ENCODE measurements at places on chromosomes 3 and 15.

- peak; percentile 72 for DNase-seq
Measured at GRCh38 chr15:39511916-39512260, 69.0 kb upstream of the THBS1 start.

DNA sequence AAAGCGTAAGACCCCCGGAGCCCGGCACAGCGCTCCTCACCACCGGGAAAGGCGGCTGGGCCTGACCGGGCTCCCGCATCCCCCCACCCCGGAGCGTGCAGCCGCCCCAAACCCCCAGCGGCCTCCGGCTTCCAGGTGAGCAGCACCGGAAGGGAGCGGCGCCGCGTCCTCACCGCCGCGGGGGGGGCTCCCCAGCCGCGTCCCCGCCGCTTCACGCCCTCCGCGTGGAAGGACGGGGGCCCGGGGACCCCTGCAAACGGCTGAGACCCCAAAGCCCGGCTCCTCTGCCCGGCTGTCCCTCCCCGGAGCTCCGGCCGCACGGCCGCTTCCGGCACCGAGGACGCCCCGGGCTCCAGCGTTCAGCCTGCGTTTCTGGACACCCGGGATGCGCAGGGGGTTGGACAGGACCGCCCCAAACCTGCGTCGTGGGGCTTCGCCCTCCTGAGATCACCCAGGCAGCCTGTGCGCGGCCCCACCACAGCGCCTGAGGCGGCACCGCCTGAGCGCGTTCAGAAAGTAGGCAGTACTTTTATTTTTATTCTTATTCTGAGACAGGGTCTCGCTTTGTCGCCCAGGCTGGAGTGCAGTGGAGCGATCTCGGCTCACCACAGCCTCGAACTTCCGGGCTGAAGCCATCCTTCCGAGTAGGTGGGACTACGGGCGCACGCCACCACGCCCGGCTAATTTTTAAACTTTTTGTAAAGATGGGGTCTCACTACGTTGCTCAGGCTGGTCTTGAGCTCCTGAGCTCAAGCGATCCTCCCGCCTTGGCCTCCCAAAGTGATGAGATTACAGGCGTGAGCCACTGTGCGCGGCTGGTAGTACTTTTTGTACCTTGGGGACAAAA is 51.6 kb upstream of the BLM start:
- DNase-seq = no peak

DNA sequence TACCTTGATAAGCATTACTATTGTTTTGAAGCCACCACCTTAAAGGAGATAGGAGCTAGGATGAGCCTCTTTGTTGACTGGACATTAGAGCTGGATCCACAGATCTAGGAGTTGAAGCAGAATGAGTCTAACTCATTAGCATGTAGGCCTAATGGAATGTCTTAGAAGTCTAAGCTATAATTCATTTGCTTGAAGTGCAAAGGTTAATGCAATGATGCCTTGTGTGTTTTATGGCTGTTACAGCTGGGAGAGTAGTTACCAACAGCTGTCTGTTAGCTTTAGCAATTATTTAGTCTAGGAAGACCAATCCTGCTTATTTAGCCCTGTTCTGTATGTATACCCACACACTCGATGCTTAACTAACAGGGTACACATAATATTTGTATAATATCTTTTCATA is 419.3 kb downstream of the TUSC7 start:
- no peak for DNase-seq

DNA sequence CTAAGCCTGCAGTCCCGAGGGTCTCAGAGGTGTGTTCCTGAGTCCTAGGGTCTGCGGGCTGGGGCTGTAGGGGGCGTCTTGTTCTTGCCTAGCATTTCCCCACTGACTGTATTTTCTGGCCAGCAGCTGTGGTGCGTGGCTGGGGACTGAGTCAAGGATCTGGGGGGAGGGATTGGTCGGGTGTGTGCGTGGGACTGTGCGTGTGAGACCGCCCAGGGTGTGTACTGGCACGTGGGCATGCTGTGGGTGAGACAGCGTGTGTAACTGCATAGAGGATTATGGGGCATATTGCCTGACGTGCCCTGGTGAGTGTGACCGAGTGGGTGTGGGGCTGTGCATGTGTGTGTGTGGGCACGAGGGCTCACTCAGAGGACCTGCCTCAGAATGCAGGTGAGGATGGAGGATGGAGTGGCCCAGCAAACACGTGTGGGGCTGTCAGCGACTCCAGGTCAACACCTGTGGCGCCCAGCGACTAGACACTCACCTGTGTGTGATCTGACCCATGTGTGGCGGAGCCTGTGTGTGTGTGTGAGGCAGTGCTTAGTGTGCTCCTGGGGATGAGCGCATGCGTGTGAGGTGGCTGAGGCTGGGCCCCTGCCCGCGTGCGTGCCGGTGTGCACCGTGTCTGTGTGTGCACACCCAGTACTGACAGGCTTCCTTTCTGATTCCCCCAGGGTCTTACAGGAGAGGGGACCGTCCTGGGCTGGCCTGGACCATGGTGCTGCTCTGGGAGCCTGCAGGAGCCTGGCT is 20.9 kb downstream of the FBLN2 start:
- no peak for DNase-seq

- DNase-seq = no peak
Measured at GRCh38 chr3:181358562-181358961, 353.2 kb upstream of the SOX2 start.

DNA sequence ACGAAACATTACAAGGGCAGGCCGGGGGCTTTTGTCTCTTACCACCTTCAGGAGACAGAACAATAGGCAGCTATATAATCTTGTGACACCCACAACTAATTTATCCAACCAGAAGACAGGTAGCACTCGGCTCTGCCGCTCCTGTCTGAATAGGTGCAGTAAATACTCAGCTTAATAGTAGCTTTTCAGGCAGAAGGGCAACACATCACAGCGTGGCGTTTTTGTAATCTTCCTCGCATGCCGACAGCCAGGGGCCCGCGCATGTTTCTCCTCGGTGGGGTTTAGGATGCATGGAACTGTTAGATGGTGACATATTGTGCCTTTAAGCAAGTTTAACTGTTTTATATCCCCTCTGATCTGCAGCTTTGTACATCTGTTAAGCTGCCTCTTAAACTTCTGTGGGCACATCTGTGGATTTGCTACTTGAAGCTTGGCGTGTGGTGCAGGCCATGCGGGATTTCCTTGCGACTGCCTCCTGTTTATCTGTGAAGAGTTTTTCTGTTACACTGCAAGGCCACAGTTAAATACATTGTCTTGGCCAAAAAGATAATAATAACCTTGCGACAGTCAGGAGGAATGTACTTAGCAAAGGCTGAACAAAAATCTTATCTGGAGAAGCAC is 123.2 kb upstream of the BNIP2 start:
- no peak for DNase-seq

- no peak for DNase-seq
Measured at GRCh38 chr3:150170852-150171520, 200.3 kb upstream of the PFN2 start.

DNA sequence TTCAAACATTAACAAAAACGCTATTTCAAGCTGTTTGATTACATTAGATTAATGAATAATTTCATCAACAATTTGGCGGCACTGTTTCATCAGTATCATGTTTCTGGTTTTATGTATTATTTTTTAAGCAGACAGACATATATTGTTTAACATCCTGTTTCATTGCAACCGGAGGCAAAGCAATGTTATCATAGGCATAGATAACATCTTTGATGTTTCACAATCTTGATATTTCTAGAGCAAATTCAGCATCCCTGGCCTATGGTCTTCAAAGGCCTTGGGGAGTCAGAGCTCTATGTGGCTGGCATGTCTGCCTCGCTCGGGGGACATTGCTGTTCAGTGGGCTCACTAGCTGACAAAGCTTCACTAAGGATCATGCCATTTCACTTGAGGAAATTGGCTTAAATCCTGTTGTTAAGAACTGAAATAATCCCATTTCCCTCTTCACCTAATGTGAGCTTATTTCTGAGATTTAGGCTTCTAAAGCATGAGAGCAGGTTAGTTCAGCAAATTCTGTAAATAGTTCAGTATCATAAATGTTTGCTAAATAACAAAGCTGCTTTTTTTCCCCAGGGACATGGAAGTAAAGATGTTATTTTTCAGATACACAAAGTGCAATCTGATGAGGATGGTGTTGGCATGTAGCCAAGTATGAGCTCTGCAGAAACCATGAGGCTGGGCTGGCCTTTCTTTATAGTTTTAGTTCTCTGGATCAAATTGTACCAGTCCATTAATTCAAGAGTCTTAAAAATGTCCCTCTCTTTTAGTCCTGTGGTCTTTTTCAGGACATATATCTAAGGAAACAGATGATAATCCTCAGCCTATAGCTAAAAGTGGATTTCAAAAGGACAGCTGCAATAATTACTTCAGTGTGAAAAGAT is 941.4 kb downstream of the PLOD2 start:
- no peak for DNase-seq

DNA sequence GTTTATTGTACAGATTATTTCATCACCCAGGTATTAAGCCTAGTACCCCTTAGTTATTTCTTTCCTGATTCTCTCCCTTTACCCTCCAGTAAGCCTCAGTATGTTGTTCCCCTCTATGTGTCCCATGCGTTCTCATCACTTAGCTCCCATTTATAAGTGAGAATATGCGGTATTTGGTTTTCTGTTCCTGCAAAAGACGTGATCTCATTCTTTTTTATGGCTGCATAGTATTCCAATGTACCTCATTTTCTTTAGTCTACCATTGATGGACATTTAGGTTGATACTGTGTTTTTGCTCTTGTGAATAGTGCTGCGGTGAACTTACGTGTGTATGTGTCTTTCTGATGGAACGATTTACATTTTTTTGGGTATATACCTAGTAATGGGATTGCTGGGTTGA is 36.7 kb downstream of the CEP63 start:
- no peak for DNase-seq

DNA sequence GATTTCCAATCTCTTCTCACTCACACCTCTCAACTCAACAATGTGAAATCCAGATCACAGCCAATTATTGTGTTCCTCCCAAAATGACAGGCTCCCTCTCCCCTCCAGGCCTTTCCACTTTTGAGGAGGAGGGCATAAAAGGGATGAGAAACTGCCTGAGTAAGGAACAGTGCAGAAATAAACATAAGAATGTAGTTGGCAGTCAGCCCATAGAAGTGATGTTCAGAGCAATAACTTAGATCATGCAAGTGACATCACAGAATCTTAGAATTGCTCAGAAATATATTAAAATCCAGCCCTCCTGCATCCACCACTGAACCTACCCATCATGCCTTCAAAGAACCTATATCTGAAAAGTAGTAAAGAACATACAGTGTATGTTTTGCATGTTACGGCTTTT is 299.4 kb upstream of the GADL1 start:
- no peak for DNase-seq

GRCh38 chr3:14426305-14426620 is 23.9 kb downstream of the SLC6A6 start:
- DNase-seq = no peak

DNA sequence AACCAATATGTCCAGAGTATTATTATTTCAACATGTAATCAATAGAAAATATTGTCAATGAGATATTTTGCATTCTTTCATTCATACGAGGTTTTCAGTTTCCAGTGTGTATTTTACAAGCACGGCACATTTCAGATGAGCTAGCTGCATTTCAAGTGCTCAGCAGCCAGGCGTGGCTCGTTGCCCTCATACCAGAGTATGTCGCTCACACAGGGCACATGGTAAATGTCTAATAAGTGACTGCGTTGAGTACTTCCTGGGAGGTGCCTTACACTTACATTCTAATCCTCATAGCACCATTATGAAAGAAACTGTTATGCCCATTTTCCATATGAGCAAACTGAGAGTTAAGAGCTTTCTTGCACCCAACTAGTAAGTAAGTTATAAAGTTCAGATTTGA is 47.4 kb downstream of the TMEM266 start:
- DNase-seq = no peak

GRCh38 chr15:101709466-101709865 is 14.8 kb downstream of the TARS3 start:
- no peak for DNase-seq

DNA sequence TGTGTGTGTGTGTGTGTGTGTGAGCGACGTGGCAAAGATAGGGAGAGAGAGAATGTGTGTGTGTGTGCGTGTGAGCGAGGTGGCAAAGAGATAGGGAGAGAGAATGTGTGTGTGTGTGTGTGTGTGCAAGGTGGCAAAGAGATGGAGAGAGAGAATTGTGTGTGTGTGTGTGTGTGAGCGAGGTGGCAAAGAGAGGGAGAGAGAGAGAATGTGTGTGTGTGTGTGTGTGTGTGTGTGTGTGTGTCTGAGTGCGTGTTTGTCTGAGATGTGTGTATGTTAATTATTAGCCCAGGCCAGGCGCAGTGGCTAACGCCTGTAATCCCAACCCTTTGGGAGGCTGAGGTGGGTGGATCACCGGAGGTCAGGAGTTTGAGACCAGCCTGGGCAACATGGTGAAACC is 154.6 kb upstream of the RGMA start:
- no peak for DNase-seq

DNA sequence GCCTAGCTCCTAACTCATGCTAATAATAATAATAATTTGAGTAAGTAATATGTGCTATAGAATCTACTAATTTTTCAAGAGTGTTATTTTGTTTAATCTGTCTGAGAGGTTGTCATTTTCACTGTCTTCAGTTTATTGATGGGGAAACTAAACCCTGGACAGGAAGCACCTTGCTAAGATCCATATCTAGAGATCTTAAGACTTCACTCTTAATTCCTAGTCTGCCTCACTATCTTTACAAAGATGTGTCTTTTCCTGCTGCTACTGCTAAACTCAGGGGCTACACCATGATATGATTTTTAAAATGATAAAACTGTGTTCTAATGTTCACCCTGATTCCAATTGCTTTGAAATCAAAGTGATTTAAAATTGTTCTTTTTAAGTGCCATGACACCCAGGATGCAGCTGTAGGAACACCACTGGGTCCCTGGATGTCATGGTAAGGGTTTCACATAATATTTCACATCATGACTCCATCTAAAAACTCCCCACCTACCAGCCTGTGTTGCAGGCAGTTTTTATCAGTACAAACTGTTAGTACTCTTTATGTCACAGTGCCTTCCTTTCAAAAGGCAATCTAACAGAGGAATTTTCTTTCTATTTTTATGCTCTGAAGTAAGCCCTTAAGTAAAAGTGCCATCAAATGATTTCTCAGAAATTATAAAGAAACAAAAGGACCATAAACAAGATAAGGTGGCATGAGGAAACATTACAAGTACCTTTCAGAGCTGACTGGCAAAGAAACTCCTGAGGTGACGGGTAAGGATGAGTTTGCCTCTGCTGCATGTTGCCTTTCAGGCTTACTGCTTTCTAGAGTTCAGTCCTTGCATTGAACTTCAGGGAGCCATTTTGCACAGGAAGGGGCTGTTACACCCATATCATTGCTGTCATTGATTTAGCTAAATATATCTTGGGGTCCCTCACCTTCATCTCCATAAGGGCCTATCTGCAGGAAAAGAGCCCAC is 160.1 kb upstream of the SATB1 start:
- DNase-seq = no peak

DNA sequence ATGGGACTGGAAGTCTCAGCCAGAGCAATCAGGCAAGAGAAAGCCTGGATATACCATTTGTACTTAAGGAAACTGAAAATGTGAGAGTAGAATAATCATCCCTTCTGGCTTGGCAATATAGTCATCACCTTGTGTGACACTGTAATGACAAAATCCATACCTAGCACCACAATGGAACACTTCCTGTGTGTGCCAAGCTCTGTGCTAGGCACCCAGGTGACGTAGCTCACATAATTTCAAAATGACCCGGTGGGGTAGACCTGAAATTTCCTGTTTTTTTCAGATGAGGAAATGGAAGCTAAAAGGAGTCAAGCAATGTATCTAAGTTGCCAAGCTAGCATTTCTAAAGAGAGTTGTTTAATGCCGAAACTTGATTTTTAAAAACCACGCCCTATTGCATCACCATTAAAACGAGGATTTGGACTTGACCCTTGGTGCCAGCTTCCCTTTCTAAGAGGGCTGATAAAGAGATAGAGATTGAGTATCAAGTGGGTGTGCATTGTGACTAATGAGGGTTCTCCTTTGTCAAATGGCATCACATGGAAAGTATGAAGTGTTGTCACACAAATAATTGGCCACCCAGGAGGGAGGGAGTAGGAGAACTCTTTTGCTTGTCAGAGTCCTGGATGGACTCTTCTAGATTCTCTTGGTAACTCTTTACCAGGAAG is 141.3 kb upstream of the PDZRN3 start:
- DNase-seq = no peak

Measured in GM04504 (cell line).